Dermis microvascular lymphatic vessel endothelial cell (primary cell): ENCODE measurements at places on chromosomes 11 and 22. TPM values are rescaled to one million over a fixed set of nuclear protein-coding genes. Genes with fewer than 3 reads are reported as not detected.
A peak's percentile ranks its signal among the peaks of the same experiment; 100 is the strongest.

Gene PITPNM1
- total RNA-seq = 6.3 and 7.3 TPM in 2 replicates

Gene ANKRD13D
- total RNA-seq = 17.7 and 24.8 TPM in 2 replicates

Gene GGT1
- 6.9 and 23.0 TPM in 2 replicates for total RNA-seq

Gene C22orf42
- total RNA-seq = not detected in 2 replicates

Gene DDI1
- total RNA-seq = not detected in 2 replicates

Gene TBX10
- not detected in 2 replicates for total RNA-seq

Gene SORL1
- total RNA-seq = under 0.01 and 0.13 TPM in 2 replicates

DNA sequence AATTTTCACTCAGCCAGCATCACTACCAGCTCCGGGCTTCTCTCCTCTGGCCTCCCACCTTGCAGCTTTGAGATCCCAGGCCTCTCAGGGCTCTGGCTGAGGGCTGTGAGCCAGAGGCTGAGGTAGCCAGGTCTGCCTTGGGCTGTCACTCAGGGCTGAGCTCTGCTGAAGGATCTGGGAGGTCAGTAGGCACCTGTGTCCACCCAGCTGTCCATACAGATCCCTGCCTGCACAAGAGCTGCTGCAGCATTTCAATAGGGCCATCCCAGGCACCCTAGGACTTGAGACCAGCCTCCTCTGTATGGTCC lies 12.6 kb downstream of the KCNQ1OT1 start:
- no peak for DNase-seq

DNA sequence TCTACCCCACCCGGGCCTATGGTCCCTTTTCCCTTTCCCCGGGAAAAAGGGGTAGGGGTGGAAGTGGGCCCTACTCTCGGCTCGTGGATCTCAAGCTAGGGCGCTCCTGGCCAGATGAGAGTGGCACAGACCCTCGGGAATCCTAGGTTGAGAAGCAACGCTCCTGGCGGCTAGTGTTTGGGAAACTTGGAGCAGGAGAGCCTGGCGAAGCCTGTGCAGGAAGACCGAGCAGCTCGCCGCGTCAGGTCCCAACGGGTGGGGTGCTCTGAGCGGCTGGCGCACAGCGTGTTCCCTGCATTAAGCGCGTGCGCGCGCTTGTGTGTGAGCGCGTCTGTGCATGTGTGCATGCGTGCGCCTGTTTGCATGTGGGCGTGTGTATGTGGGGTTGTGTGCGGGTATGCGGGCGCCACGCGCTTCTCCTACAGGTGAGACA lies 7.1 kb upstream of the FLI1 start:
- DNase-seq = no peak

GRCh38 chr11:72534371-72535193 lies 100.3 kb upstream of the CLPB start:
- DNase-seq = no peak

DNA sequence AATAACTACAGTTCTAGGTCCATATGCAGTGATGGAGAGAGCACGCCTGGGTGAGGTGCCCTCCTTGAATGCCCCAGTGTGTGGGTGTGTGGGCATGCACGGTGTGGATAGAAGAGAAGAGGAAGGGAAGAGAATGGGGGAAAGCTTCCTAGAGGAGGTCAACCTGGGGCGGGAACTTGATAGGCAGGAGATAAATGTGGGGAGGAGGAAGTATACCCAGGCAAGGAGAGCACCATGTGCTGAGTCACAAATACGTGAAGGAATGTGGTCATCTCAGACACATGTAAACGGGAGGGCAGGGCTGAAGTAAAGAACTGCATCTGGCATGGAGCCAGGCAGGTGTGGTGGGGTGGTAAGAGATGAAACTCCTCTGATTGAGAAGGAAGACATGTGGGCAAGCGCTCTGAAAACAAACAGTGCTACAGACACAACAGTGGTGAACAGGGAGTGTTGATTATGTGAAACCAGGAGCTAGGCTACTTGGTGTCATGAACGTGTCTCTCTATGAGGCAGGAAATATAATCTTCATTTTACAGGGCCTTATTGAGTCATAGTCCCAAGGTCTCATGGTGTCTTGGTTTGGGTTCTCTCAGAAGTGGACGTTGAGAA lies 61.5 kb upstream of the EED start:
- no peak for DNase-seq

GRCh38 chr11:132028380-132029240 lies 658.2 kb downstream of the NTM start:
- peak; percentile 65 for DNase-seq

GRCh38 chr11:29125606-29126005 lies 891.2 kb downstream of the KCNA4 start:
- DNase-seq = no peak

- DNase-seq = peak; percentile 95
Observed at GRCh38 chr11:66112601-66113499, 42.8 kb downstream of the PACS1 start.

- no peak for DNase-seq
Observed at GRCh38 chr22:40121461-40121860, 56.3 kb upstream of the TNRC6B start.

- no peak for DNase-seq
Observed at GRCh38 chr11:12922418-12922817, 86.7 kb upstream of the RASSF10 start.

GRCh38 chr11:121321614-121322243 lies 29.2 kb downstream of the SC5D start:
- no peak for DNase-seq

DNA sequence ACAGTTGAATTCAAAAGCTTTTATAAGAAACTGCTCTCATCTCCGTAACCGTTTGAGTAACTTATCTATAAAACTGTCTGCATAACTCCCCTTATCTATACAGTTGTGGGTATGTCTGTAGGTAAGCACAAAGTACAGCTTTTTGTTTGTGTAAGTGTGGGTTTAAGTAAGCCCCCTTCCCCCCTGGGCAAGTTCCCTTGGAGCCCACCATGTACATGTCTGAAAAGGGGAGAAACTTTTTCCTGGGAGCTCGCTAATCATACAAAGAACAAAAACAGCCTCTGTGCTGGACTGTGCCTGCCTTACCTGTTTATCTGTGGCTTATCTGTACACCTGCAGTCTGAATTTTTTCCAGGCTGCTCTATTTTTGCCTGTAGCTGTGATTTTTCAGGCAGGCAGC lies 36.3 kb upstream of the TMEM45B start:
- DNase-seq = no peak

DNA sequence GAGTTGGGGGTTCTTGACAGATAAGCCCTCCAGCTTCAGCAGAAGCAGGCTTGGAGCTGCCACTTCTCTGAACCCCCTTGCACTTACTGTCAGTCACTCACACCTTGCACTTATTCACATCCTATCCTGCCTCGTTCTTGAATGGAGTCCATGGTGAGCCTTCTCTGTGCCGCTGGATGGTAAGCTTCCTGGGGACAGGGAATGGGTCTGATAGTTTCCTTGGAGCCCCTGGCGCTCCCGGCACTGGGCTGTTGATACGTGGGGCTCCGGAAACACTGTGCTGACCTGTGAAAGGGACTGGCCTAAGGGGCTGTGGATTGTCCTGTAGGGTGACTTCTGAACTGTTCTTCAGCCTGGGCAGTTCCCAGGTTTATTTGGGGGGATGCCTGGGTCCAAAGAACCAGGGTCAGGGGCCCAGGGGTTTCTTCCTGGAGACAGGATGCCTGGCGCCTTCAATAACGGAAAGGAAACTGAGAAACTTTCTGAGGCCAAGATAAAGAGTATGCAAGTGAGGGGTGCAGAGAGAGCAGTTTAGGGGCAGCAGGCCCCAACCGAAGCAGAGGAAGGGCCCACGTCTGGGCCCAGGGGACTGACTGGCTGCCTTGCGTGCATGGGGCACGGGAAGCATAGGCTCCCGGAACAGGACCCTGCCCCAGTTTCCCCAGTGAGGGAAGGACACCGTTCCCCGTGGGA lies 709 bp upstream of the ST3GAL4 start:
- DNase-seq = no peak
